ENCODE measurements at places on chromosomes 5 and 9.

DNA sequence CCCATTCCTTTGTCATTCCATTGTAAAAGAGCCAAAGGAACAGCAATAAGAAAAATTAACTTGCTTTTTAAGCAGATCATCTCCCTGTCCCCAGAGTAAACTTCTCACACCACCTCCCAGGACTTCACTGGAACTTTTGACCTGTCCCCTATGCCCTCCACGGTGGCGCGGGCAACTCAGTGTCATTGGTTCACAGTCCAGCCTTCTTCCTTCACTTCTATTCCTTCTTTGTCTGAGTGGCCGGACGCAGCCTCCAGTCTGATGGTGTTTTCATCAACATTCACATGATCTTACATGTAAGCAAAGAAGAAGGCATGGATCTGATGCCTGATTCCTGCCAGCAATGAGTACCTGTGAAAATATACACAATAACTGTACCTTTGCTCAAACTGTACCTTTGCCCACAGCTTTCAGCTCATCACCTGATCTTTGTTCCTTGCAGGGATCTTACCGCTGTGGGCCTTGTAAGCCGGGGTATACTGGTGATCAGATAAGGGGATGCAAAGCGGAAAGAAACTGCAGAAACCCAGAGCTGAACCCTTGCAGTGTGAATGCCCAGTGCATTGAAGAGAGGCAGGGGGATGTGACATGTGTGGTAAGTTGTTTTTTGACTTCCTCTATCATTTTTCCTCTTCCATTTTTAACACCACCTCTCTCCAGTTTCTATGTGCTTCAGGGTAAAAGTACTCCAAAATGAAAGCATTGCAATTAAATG, 32.5 kb downstream of the THBS4 start:
- no peak for DNase-seq

DNA sequence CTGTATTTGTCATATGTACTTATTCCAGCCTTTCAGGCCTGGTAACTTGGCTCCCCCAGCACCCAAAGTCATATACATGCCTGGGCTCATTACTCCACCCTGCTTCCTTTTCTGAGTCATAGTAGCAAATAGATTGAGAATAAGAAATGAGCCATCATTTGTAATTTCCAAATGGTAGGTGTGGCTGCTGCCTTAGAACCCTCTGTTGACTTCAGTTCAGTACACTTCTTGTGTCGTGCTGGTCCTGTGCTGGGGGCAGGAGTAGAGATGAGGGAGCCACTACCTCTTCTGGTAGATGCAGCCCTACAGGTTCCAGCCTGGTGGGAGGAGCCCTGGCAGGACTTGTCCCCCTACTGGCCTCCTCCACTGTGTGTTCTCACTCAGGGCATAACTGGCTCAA, 11.1 kb downstream of the GM2A start:
- DNase-seq, result no peak

- peak; percentile 48 for DNase-seq
These were observed 4.5 kb downstream of the POU4F3 start for GRCh38 chr5:146342882-146343865.

DNA sequence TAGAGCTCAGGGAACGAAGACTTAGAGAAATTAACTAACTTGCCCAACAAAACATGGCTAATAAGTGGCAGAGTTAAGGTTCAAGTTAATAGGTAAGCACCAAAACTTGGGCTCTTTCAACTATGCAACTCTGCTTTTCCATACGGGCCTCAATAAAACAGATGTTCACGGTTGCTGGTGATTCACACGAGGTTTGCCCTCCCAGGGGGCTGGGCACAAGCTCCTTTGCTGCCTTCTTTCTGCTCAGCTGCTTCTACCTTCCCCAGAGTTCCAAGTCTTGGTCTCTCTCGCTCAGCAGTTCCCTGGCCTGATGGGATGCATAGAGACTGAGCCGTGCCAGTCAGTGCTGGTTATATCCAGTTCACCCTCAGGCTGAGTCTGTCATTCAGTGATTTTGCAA, 217.9 kb downstream of the SREK1 start:
- DNase-seq, result no peak

DNA sequence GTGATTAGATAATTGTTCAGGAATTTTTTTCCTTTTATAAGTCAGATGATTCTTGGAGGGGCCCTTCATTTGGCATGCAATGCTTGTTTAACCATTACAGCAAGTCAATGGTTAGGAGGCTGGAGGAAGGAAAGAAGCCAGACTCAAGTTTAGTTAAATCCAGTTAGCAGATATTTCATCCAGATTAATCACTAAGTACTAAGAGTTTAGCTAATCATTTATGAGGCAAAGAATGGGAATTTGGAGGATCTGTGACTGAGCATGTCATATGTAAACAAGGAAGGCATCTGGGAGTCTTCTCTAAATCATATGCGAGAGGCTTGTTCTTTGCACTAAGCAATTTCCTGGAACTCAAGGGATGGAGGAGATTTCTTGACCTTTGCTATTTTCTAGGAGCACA, 145.3 kb upstream of the SGCD start:
- no peak for DNase-seq

GRCh38 chr5:172441262-172441751, 13.0 kb downstream of the SH3PXD2B start:
- DNase-seq, result no peak

GRCh38 chr9:130896233-130897014, at the start of gene QRFP:
Gene QRFP (minus strand): TSS chr9:130896812. CDS start chr9:130893838, 2,974 bp downstream.
- DNase-seq, result no peak

- no peak for DNase-seq
These were observed 309.9 kb downstream of the ZSWIM6 start for GRCh38 chr5:61641748-61642565.
